ENCODE measurements at places on chromosomes 7 and 10.

- DNase-seq, result no peak
Observed at GRCh38 chr7:156334636-156335035, 305.9 kb upstream of the RNF32 start.

- no peak for DNase-seq
Observed at GRCh38 chr7:81385370-81385769, 384.5 kb downstream of the HGF start.

DNA sequence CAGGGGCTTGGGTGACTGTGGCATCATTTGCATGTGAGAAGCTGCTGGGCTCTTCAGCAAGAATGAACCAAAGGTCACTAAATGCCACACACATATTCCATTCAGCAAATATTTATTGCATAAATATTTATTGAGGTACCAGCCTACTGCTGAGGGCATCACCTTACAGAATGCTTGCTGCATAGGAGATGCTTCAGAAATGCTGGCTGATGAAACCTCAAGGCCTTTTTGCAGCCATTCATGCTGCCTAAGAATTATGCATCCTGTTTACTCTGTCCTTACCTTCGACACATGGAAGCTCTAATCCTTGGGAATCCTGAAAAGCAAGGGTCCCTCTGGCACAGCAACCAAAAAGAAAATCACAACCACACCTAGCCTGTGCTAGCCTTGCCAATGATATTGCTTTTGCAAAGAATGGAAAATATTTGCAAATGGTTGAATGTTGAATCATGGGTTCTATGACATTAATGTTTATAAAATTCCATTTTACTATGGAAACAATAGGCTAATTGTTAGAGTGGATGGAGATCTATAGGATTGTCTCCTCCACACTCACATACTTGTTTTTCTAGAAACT lies 79.6 kb downstream of the PCGF5 start:
- DNase-seq, result no peak

DNA sequence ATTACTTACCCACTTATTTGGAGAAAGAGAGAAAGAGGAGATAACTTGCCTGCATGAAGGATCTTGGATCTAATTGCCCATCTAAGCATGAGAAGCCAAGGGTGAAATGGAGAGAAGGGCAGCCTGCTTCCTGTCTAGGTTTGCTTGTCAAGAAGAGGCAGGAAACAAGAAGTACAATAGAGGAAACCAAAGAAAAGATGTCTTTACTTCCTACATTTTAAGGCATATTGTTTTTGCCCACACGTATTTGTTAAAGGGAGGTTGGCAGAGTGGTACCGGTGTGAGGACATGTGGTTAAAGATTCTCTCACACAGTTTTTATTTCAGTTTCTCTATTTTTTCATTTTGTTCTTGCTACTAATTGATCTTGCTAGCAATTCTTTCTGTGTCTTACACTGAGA lies 6.0 kb upstream of the TAS2R38 start:
- no peak for DNase-seq

DNA sequence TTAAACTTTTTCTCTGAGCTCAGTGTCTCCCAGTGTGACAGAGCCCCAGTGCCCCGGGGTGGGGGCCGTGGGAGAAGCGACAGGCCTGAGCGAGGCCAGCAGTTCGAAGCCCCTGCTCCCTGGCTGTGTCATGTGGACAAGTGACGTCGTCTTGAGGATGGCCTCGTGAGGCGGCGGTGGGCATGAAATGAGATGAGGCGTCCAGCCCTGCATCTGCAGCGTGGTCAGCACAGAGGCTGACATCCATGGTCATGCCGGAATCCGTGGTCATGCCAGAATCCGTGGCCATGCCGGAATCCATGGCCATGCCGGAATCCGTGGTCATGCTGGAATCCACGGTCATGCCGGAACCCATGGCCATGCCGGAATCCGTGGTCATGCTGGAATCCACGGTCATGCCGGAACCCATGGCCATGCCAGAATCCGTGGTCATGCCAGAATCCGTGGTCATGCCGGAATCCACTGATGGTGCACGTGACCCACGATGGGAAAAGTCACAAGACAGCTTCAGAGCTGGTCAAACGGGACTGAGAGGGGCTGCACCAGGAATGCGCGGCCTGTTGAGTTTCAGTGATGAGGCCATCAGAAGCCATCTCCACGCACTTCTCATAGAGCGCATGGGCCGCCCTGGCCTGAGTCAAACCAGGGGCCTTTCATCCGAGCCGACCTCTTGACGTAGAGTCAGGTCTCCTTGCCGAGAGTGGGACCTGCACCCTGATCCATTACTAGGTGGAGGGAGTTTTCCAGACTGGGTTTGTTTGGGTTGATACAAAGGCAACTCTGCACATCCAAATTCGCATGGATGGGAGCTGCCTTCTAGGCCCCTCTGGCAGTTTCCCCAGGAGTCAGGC lies 342.5 kb downstream of the PTPRN2 start:
- DNase-seq, result peak; percentile 2

DNA sequence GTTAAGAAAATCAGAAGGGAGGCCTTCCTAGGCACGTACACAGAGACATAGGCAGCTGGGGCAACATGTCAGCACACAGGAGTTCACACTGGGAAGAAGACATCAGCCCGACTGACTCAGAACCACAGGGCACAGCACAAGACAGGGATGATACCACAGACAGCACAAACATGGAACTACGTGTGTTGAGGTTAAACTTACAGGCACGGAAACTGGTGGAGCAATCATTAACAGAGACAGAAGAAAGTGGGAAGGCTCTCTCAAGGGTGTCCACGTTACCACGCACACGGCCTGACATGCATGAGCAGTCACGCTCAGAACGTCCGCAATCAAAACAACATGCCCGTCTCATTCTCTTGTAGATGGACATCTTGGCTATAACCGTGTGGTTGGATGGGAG lies 636.4 kb downstream of the KCNMA1 start:
- no peak for DNase-seq

DNA sequence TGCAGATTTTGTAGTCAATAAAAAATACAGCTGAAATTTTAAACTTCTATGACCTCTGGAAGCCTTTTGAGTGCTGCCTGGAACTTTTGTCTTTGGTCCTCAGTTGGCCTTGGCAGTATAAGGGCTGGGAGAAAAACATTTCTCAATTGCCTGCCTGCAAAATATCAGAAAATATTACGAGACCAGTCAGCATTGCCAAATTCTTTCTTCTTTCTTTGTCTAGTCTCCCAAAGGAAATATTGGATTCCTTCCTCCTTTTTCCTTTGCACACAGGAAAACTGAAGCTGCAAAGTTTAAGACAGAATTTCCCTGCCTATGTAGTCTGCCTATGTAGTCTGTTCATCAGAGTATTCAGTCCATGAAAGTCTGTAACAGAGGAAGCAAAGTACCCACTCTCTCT lies 95.9 kb downstream of the CHRM2 start:
- DNase-seq, result no peak

DNA sequence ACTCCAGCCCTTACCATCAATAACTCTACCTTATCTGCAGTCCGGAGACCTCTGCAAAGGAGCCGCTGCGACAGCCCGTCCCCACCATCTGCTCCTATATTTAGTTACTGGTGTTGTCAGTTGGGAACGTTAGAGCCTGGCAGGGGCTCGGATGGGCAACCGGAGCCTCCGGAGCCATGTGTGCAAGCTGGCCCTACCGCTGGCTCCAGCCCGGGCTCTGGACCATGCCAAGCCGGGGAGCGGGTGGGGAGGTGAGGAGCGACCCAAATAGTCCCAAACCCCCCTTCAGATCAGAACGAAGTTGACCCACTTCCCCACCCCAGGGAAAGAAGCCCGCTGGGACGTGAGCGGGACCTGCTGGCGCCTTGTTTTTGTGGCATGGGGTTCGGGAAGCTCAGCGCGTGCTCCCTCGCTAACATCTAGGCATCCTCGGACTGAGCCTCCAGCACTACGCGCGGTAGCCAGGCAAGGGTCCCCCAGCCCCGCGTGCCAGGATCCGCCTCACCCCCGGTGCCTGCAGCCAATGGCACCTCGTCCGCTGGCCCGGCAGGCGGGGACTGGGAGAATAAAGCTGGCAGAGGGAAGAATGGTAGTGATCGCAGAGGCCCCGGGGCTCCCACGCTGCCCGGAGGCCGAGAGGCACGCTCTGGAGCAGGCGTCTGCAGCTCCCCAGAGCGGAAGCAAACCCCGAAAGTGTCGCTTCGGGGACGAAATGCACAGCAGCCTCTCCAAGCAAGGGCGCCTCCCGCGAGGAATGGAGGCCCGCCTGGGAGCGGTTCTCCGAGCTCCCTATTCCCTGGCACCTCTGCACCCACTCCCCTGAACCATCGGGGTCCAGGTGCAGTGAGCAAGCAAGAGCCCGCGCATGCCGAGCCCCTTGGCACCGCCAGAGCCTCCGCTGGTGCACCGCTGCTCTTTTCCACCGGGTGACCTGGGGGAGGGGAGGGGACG lies 679 bp downstream of the LRRC20 start:
- DNase-seq, result peak; percentile 71
